Activated CD8-positive, alpha-beta memory T cell treated with anti-CD3 and anti-CD28 coated beads for 1 hour (primary cell): ENCODE measurements at places on chromosomes 13 and 19.
A peak's percentile ranks its signal among the peaks of the same experiment; 100 is the strongest.

GRCh38 chr13:84705982-84706710, 823.9 kb upstream of the SLITRK1 start:
- DNase-seq: no peak

DNA sequence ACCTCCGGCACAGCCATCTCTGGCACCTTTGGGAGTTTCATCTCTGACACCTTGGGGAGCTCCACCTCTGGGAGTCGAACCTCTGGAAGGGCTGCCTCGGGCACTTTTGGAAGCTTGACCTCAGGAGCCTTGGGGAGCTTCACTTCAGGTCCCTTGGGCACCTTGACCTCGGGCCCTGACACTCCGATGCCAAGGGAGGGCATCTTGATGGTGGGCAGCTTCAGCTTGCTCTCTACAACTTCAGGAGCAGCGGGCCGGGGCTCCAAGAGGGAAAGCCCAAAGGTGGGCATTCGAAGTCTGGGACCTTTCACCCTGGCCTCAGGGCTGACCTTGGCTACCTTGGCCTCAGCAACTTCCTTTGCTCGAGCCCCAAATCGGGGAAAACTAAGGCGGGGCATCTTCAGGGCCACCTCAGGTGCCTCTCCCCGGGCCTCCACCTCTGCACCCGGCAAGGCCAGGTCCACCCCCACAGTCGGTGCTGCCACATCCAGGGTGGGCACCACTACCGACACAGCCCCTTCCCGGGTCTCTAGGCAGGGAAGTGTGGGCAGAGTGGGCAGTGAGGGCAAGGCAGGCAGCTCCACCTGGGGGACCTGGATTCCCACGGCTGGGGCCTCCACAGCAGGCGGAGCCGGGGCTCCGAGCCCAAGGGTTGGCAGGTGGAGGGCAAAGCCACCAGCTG, 7.0 kb upstream of the HIPK4 start:
- no peak for DNase-seq

GRCh38 chr13:98828614-98829013, 76.1 kb upstream of the SLC15A1 start:
- no peak for DNase-seq

DNA sequence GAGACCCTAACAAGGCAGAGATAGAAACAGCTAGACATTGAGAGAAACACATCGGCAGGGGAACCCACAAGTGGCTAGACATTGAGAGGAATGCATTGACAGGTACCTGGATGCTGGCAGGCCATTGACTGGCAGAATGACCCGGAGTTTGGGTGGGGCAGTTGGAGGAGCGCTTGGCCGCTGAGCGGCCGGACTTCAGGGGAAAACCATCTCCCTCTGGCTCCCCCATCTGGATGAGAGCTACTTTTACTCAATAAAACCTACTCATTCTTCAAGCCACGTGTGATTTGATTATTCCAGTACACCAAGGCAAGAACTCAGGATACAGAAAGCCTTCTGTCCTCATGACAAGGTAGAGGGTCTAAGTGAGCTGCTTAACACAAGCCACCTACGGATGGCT, 473.4 kb downstream of the SLITRK5 start:
- DNase-seq: no peak

- no peak for DNase-seq
Measured at GRCh38 chr19:7607212-7607873, 11.7 kb downstream of the CAMSAP3 start.

GRCh38 chr13:75760131-75761021, 124.2 kb downstream of the LMO7 start:
- DNase-seq: no peak

- DNase-seq: no peak
Measured at GRCh38 chr13:21095311-21095710, 33.9 kb upstream of the LATS2 start.

GRCh38 chr13:72126424-72126823, 259.4 kb upstream of the DACH1 start:
- no peak for DNase-seq

DNA sequence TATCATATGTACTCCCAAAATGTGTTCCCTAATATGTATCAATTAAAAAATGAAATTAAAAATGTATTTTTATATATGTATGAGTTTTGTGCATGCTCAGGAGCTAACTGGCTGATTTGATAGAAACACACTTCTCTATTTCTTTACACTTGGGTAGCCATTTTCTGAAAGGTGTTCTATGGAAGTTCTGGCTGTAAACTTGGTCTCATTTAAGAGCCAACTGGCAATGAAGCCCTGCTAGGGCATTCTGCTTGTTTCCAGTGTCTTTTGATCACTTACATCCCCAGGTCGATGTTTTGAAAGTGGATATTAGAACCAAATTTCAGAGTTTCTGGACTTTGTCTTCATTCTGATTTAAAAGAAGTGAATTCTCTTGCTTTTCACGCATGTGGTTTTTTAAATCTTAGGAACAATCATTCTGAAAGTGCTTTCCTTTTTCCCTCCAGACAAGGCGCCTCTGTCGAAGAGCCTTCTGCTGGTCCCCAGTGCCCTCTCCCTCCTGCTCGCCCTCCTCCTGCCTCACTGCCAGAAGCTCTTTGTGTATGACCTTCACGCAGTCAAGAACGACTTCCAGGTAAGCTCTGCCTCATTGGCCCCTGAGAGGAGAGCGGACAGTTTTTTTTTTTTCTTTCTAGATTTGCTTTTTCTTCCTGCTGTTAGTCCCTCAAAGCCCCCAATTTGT, 20.1 kb downstream of the GPR18 start:
- no peak for DNase-seq

GRCh38 chr13:97067017-97067895, 73.0 kb upstream of the OXGR1 start:
- no peak for DNase-seq

DNA sequence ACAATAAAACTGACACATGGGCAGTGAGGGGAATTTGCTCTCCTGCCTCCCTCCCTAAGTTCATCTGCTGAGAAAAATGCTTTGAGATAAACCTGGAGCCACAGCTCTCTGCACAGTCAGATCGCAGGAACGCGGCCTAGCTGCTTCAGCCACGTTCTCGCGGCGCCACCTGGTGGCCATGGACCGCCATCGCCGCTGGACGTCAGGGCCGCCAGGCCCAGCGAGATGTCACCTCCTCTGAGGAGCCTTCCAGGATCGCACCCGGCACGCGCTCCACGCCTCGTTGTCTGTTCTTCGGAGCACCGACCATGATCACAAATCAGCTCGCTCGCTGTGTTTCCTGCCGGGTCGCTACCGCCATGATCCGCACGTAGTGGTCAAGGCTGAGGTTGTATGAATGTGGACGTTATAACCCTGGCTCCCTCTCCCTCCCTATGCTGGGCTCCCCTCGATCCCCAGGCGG, 20.6 kb upstream of the USP29 start:
- DNase-seq: peak; percentile 29

- no peak for DNase-seq
Measured at GRCh38 chr13:113211774-113212173, 2.4 kb downstream of the CUL4A start.

GRCh38 chr19:56942756-56943155, 102.2 kb upstream of the PEG3 start:
- no peak for DNase-seq

GRCh38 chr19:4811328-4812131, 20.0 kb downstream of the TICAM1 start:
- peak; percentile 87 for DNase-seq

GRCh38 chr13:52945348-52945747, 83.3 kb upstream of the OLFM4 start:
- no peak for DNase-seq

GRCh38 chr19:32810452-32810851, 59.1 kb downstream of the SLC7A9 start:
- no peak for DNase-seq

DNA sequence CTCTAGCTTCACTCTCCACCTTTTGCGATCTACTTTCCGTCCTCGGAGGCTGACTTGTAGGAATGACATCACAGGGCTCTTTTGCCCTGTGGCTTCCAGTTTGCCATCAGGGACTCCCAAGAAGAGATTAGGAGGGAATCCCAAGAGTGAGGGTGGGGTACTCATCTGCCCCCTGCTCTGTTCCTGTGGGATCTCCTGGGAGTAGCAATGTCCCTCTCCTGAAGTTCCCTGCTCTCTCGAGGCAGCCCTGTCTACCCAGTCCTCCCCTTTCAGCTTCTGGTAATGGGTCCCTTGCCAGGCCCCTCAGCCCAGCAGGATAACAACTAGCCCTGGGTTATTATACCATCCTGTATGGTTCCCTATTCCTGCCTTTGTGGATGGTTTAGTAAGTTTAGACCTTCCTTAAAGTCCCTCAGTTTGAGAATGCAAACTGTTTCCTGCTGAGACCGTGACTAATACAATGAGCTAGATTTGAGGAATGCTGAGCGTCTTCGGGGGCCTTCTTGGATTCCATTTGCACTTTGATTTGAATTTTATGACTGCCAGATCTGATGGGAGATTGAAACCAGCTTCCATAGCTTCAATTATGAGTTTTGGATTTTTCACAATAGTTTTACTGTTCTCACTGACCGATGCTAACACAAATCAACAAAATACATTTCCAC, 73.7 kb upstream of the IPO5 start:
- no peak for DNase-seq
